Neural crest cell (in vitro differentiated cells): ENCODE measurements at places on chromosomes 16 and 17.

DNA sequence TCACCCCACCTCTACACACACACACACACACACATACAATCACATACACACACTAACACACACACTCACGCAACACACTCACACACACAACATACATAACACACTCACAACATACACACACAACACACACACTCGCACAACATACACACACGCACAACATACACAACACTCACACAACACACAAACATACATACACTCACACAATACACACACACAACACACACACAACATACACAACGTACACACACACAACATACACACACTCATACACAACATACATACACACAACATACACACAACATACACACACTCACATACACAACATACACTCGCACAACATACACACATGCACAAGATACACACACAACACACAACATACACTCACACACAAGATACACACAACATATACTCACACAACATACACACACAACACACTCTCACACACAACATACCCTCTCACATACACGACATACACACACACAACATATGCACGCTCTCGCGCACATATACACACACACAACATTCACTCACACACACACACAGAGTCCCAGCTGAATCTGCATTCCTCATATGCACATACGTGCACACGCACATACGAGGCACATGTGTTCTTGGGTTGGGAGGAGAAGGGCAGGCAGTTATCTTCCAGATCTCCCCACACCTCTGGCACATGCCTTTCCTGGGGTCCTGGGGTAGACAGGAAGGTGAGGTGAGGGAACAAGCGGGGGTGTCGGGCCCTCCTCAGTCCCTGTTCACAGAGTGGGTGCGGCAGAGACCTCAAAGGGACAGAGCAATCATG lies 1.1 kb downstream of the ASGR2 start:
- H3K36me3 ChIP-seq: no peaks in the 10 kb centered on the region
- H3K4me1 ChIP-seq: peaks cover 14% of the 10 kb centered on the region
- H3K4me3 ChIP-seq: no peak overlapping the region
- no peaks in the 10 kb centered on the region for H3K27me3 ChIP-seq
- H3K27ac ChIP-seq: no peak overlapping the region

DNA sequence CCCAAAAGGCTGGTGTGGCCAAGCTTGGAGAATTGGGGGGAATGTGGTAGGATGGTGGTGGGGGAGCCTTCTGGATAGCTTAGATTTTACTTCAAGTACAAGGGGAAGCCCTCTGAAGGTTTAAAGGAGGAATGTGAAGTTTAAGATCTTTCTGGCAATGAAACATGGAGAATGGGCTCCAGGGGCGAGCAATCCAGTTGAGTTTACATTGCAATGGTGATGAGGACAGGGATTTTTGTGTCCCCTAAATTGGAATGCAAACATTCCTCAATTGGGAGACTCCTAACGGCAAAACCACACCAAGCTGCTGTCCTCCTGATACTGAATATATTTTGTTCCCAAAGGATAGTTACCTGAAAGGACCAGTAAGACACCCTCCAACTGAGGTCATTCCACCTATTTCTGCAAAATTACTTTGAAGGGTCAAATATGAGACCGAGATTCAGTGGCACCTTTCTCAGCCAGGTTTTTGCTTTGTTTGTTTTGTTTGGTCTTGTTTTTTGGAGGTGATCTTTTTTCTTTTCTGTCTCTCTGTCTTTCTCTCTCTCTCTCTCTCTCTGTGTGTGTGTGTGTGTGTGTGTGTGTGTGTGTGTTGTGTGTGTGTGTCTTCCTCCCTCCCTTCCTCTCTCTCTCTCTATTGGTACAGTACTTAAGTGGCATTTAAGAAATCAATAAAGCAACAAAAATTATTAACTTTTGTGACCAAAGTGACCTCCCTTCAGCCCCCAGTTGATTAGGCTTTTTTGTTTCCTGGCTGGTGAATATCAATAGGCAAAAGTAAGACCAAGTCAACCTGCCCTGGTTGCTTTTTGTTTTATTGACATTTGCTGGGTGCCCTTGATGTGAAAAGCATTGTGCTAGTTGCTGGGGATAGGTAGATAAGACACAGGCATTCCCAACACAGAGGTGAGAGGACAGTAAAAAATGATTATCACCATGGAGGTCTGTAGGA lies 16.4 kb upstream of the TAT start:
- H3K4me1 ChIP-seq: no peaks in the 10 kb centered on the region
- no peak overlapping the region for H3K27ac ChIP-seq
- no peak overlapping the region for H3K4me3 ChIP-seq
- no peaks in the 10 kb centered on the region for H3K36me3 ChIP-seq
- peaks cover 51% of the 10 kb centered on the region for H3K27me3 ChIP-seq

DNA sequence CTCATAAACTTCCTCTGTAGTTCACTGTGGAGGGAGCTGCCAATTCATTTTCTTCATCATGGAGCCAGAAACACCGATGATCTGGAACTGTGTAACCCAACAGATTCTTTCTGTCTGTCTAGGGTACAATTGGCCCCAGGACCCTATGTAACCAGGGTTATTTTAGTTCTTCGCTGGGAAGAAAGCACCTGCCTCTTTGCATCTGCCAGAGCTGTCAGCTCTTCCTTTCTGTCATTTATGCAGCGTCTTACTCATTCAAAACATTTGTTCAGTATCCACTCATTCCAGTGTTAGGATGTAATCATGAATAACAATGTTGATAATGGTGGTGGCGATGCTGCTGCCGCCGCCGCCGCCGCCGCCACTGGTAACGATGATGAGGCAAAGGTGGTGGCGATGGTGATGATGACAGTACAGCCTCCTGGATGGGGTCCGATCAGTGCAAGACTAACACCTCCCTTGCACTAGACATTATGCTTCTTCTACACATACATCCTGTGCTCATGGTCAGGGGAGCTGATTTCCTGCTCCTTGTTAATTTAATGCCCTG lies 46.1 kb downstream of the IRX5 start:
- H3K27ac ChIP-seq: no peak overlapping the region
- H3K4me3 ChIP-seq: no peak overlapping the region
- no peaks in the 10 kb centered on the region for H3K27me3 ChIP-seq
- H3K36me3 ChIP-seq: no peaks in the 10 kb centered on the region

GRCh38 chr17:48162946-48163506 lies 55.5 kb downstream of the SNX11 start:
- DNase-seq: no peak
- H3K27me3 ChIP-seq: peaks cover 54% of the 10 kb centered on the region
- peaks cover 10% of the 10 kb centered on the region for H3K4me1 ChIP-seq

- H3K27ac ChIP-seq: no peak overlapping the region
- no peak overlapping the region for H3K4me3 ChIP-seq
- peaks cover 10% of the 10 kb centered on the region for H3K4me1 ChIP-seq
- no peak for DNase-seq
These were observed 24.6 kb upstream of the FAAP100 start for GRCh38 chr17:81576621-81577277.

- no peaks in the 10 kb centered on the region for H3K27me3 ChIP-seq
- H3K4me3 ChIP-seq: no peak overlapping the region
- no peaks in the 10 kb centered on the region for H3K4me1 ChIP-seq
- H3K36me3 ChIP-seq: peaks cover 5% of the 10 kb centered on the region
- no peak overlapping the region for H3K27ac ChIP-seq
These were observed 21.9 kb downstream of the KIF2B start for GRCh38 chr17:53844491-53845107.

DNA sequence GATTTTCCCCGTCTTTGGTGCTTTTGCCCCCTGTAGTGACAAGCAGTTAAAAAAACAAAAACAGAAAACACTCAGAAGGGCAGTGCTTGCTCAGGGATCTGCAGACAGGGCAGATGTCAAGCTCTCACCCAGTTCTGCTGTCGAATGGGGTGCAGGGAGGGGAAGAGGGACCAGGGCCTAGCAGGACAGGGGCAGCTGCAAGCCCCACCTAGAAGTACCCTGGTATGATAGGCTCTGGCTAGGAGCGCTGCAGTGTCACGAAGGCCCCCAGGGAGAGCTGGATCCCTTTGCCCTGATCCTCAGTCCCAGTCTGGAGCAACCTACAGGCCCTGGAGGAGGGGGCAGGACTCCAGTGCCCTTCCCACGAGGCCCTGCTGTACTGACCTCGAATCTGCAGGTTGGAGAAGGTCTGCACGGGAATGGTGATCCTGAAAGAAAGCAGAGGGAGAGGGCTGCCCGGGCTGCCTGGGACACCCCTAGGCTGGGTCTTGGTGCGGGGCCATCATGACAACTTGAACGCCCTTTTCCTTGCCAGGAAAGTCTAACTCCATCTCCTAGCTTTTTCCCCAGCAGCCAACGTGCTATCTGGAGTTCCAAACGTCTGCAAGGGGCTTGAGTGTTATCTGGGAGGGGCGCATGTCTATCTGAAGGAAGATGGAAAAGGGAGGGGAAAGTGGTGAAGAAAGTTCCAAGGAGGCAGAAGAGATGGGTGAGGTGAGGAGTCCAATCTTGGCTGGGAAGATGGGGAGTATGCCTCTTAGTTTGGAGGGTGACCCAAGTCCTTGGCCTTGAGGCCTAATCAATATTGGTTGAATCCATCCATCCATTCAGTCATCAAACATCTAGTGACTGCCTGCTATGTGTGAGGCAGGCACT lies 4.8 kb downstream of the GFAP start:
- H3K27ac ChIP-seq: no peak overlapping the region
- no peaks in the 10 kb centered on the region for H3K36me3 ChIP-seq
- peaks cover 24% of the 10 kb centered on the region for H3K27me3 ChIP-seq
- no peak for DNase-seq

DNA sequence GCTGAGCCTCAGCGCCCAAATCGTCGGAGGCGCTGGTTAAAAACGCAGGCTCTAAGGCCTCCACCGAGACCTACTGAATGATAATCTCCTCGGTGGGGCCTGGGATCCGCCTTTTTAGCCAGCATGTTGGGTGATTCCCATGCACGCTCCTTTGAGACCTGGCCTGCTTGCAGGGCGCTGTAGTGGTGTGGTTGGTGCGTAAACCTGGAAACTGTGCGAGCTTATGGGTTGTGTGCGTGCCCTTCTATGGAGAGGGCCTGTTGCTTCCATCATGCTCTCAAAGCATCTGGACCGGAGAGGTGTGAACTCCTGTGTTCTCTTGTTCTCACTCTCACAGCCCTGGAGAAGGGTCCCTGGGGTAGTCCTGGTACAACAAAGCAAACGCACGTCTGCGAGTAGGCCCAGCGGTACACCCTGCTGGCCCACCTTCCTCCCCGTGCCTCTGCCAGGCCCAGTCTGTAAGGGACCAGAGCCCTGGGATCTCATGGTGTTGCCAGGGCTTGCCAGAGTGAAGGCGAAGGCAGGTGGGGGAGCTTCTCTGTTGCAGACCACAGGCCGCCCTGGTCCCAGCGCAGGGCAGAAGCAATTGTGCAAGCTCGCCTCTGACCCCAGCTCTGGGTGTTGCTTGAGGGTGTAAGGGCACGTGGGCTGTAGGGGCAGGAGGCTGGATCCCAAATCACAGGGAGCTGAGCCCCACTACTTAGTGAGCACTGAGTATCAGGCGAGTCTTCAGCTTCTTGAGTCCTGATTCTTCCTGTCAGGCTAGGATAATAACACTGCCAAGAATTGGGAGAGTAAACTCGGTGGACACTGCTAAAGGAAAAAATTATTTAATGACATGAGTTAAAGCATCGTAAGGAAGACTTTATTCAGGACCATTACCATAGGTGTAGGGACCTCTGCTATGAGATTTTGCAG lies 879 bp upstream of the LRRC75A start:
- peaks cover 30% of the 10 kb centered on the region for H3K4me1 ChIP-seq
- no peaks in the 10 kb centered on the region for H3K36me3 ChIP-seq
- no peak overlapping the region for H3K27ac ChIP-seq
- peaks cover 37% of the 10 kb centered on the region for H3K27me3 ChIP-seq

DNA sequence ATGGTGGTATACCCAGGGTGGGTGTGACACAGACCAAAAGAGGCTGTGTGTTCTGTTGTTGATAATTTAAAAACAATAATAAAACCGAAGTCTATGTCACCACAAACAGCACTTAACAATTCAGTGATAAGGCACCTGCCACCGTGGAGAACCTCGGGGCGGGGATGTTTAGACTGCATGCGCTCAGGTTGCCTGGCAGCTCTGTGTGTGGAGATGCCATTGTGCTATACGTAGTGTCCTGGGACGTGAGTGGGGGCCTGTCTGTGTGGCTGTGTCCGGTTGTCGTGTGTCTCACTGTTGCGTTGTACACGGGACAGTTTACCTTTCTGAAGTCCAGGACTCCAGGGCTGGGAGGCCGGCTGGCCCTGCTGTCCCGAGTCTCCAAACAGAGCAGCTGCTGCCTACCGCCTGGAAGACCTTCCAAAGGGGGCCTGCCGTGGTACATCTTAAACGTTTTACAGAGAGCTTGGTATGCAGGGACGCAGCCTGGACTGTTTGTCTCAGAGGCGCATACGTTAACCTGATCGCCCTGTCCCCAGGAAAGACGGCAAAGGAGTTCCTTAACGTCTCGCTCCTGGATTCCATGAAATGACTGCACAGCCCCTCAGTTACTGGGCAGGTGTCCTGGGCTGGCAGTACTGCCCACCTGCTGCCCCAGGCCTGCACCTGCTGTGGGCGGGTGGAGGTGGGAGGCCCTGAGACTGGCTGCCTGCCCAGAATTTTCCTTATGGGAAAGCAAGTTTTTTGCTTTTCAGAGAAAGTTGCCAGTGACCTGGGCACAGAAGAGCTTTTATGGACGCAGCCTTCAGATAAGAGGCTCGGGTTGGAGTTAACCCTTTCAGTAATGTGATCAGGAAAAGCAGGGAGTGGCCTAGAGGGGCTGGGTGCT lies 19.0 kb downstream of the SPIRE2 start:
- no peaks in the 10 kb centered on the region for H3K27me3 ChIP-seq
- peaks cover 5% of the 10 kb centered on the region for H3K4me1 ChIP-seq
- no peak for DNase-seq
- no peak overlapping the region for H3K27ac ChIP-seq
- H3K4me3 ChIP-seq: no peak overlapping the region

GRCh38 chr16:48365025-48365600 lies 20.1 kb downstream of the SIAH1 start:
- peaks cover 50% of the 10 kb centered on the region for H3K4me1 ChIP-seq
- DNase-seq: no peak
- no peaks in the 10 kb centered on the region for H3K36me3 ChIP-seq
- H3K27ac ChIP-seq: no peak overlapping the region
- no peaks in the 10 kb centered on the region for H3K27me3 ChIP-seq

DNA sequence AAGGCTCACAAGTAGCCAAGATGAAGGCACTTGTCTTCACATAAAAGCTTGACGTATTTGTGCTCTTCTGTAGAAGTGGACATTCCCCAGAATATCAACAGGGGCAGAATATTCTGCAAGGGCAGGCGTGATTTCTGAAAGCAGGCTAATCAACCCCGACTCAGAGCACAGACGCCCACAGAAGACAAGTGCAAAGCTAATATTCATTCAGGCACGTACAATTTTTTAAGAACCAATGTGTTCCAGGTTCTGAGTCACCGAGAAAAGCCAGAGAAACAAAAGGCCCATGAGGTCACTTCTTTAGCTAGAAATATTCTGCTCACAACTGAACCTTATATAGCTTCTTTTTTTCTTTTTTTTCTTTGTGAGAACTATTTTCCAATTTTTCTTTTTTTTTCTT lies 121.6 kb downstream of the DNAH9 start:
- no peaks in the 10 kb centered on the region for H3K4me1 ChIP-seq
- H3K4me3 ChIP-seq: no peak overlapping the region
- no peak overlapping the region for H3K27ac ChIP-seq
- no peaks in the 10 kb centered on the region for H3K27me3 ChIP-seq

GRCh38 chr17:13099089-13099735 lies 81.4 kb upstream of the ELAC2 start:
- H3K27me3 ChIP-seq: no peaks in the 10 kb centered on the region
- DNase-seq: peak; percentile 20
- no peak overlapping the region for H3K4me3 ChIP-seq
